ENCODE measurements at places on chromosomes 4 and X.

GRCh38 chrX:119502727-119503483 lies 34.7 kb downstream of the SLC25A5 start:
- no peak for DNase-seq

DNA sequence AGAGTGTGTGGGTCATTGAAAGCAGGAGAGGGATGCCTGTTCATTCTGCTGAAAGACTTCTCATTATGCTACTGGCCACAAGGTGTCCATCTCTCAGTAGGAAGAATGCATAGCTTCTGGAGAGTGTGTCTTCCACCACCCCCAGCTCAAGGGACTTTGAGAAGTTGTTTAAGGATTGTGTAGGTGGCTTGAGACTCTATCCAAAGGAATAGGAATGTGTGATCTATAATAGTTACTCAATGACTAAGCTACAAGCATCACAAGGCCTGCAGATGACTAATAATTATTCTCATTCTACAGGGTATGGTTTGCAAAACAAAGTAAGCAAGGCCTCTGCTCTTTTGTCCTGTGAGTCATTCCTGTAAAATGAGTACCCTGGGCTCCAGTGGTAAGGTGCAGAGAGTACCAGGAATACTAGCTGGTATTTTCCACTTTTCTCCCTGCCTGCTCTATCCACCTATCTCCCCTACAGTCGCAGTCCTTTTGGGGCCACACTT lies 279.8 kb upstream of the BOD1L1 start:
- peak; percentile 85 for DNase-seq

DNA sequence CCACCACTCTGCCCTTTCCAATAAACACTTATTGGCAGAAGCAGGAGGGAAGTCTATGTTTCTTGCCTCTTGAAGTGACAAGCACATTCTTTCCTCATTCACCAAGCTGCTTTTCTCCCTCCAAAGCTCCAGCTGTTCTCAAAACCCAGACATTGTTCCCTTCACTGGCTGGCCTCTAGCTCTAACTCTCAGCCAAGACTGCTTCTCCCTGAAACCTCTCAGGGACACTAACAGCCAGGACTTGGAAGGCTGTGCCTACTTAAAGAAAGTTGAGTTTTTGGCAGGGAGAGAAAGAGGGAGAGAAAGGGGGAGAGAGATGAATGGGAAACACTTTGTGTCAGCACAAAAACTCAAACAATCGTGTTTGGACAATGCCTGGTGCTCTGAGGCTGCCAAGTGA lies 99.5 kb downstream of the COX18 start:
- no peak for DNase-seq

DNA sequence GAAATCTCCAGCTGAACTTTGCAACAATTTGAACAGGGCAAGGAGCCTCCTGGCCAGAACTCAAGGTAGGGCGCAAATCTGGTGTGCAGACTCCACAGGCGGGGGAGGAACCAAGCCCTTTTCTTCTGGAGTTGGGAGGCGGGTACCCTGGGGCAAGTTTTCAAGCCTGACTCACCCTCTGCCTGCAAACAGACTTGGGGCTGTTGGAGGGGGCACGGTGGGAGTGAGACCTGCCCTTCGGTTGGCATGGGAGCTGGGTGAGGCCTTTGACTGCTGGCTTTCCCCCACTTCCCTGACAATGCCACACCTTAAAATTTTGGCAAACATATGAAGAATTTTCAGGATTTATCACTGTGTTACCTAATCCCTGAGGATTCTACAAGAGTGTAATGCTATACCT lies 709.8 kb upstream of the DIAPH2 start:
- DNase-seq: no peak

DNA sequence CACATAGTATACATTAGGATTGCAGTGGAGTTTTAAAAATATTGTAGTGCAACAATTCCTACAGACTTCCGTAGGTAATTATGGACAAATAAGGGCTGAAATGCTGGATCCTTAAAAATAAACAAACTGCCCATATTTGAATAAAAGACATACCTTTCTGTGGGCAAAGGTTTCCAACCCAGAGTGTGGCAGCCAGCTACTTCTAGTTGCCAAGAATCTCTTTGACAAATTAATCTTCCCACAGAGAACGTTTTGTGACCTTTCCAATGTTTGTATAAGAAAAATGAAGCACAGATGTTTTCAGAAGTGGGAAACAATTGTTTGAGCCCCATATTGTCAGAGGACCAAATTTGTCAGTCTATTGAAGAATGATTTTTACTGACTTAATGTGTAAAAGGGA lies 21.1 kb downstream of the GRPR start:
- no peak for DNase-seq
